ENCODE measurements at places on chromosomes 2 and 18.

- DNase-seq, result no peak
These were observed 22.6 kb upstream of the USP34 start for GRCh38 chr2:61493523-61493942.

- no peak for DNase-seq
These were observed 108.1 kb downstream of the FHOD3 start for GRCh38 chr18:36405611-36406010.

GRCh38 chr2:127187831-127188230 is 32.3 kb downstream of the CYP27C1 start:
- DNase-seq, result no peak

GRCh38 chr2:85733121-85733960 is 20.4 kb upstream of the ATOH8 start:
- DNase-seq, result no peak

- DNase-seq, result no peak
These were observed 1948.4 kb upstream of the PIK3C3 start for GRCh38 chr18:40006634-40007033.

DNA sequence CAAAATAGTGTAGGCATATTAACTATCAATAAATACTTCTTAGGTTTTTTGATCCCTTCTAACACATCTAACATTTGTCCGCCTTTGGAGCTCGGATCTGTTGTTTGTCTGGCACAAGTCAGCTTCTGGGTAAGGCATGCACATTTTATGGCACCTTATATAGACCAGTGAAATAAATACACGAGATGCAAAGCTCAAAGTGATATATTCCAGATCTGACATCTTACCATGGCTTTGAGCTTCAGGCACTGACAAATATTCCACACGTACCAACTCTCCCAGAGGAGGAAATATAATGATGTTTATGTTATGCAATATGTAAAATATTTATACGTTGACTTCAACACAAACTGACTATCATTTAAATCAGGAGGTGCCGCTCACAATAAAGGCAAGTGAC is 430.1 kb upstream of the SMIM21 start:
- DNase-seq, result no peak

GRCh38 chr2:37585295-37585908 is 86.0 kb downstream of the CDC42EP3 start:
- DNase-seq, result peak; percentile 67

DNA sequence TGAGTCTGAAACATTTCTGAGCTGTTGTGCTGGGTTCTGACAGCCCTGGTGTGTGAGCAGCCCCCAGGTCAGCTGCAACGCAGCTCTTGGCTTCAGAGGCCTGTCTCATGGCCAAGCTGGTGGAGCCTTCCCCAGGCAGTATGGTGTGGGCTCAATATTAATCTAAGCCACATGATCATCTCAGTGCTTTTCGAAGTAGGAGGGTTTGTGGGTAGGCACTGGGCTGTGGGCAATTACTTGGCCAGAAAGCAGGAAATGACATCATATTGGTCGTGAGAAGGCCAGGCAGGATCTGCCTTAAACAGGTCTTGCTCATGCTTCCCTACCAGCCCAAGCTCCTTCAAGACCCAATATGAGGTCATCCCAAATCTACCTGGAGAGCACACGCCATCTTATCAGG is 26.9 kb downstream of the LOXHD1 start:
- no peak for DNase-seq

DNA sequence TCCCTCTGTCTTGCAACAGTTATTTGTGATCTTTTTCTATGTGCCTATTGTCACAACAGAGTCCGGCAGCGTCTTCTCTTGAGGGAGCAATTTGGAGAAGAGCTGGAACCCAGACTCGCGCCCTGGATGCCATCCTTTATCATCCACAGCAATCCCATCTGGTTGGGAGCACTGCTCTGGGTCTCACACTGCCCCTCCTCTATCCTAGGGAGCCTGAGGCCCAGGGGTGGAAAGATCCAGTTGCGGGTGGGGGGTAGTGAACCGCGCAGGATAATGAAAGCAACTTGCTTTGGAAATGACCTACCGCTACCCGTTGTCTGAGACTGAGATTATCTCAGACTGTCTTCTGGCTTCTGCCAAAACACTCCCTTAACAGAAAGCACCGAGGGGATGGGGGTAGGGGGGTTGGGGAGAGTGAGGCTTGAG is 713 bp downstream of the WBP1 start:
- DNase-seq, result peak; percentile 77

DNA sequence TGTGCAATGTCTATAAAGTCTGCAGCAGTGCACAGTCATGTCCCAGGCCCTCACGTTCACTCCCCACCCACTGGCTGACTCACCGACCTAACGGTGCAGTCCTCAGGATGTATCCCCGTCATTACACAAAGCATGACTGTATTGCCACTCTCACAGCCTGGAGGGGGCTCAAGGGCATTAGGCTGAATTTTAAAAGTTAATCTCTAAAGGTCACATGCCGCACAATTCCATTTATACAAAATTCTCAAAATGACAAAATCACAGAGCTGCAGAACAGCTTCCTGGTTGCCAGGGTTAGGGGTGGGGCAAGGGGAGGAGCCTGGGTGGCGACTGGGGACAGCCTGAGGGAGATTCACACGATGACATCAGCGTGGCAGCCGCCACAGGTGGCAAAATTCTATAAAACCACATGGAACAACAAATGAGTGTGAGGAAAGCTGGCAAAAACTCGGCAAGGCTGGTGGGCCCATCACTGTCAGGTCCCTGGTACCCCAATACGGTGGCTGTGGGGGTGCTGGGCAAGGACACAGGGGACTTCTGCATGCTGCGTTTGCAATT is 97.6 kb downstream of the NDUFA10 start:
- peak; percentile 85 for DNase-seq

Measured in activated CD4-positive, alpha-beta T cell treated with anti-CD3 and anti-CD28 coated beads, Interleukin-2, amount 10 ng/mL, durations not matched to agents 24 days and 14 days (primary cell).